ENCODE measurements at places on chromosomes 11 and 22.

- DNase-seq, result no peak
Observed at GRCh38 chr11:2459016-2459725, 14.4 kb downstream of the KCNQ1 start.

- no peak for DNase-seq
Observed at GRCh38 chr22:50731811-50732624, 6.0 kb upstream of the ACR start.

DNA sequence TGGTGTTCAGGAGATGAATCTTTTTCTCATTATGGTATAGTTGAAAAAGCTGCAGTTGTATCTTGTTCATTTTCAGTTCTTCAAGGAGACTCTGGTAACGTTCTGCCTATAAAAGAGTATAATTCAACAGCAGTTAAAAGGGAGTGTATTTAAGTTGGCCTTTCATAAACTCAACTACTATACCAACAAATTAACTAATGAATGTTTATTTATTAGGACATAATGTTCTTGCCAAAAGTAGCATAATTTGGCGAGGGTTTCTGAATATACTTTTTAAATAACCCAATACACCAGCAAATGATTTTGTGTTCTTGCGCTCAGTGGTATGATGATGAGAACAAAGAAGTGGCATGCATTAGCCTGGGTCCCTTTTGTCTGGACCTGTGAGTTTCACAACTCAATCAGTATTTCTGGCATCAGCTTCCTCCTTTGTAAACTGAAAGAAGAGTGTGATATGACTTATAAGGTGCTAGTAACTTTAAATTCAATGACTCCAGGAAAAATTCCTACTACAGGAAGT lies 10.9 kb downstream of the SMC1B start:
- no peak for DNase-seq

DNA sequence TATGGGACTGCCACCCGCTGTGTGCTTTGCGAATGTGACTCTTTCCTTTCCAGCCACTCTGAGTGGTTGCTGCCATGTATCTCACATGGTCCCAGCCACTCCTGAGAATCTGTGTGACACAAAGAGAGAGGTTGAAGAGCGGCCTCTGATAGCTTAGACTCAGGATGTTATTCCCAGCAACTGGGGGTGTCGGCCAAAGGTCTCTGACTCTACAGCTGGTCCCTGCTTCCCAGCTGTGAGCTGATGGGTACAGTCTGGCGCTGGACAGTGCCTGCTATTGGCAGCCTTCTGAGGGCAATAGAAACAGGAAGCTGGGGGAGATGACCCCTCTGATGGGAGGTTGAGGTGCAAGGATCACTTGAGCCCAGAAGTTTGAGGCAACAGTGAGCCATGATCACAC lies 105.1 kb downstream of the RRAS2 start:
- DNase-seq, result no peak

- DNase-seq, result no peak
Observed at GRCh38 chr11:15286465-15286864, 171.7 kb downstream of the INSC start.
